Stimulated activated CD8-positive, alpha-beta memory T cell treated with anti-CD3 and anti-CD28 coated beads, Interleukin-2, amount 100 ng/mL, for 1 hour (primary cell): ENCODE measurements at places on chromosomes 4 and X.

DNA sequence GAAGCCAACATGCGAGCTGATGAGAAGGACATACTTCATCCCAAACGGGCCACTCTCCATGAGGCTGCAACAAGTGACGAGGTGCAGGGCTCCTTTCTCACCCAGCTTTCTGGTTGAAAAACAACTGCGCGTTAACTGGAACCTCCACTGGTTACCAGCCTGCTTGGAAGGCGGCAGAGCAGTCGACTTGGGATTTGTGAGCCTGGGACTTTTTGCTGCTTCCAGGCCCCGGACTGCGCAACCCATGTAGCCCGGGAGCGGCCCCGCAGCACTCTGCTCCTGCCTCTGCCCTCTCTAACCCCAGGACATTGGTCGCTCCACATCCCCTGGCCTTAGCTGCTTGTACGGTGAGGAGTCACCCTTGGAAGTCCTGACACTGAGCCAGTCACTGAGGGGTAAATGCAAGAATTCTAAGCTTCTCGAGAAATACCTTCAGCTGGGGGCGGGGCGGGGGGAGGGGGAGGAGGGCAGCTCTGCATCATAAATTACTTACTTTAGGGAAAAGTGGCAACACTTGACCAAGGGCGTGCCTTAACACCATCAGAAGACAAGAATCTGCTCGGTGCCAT, 72.7 kb downstream of the MTMR1 start:
- DNase-seq: no peak

DNA sequence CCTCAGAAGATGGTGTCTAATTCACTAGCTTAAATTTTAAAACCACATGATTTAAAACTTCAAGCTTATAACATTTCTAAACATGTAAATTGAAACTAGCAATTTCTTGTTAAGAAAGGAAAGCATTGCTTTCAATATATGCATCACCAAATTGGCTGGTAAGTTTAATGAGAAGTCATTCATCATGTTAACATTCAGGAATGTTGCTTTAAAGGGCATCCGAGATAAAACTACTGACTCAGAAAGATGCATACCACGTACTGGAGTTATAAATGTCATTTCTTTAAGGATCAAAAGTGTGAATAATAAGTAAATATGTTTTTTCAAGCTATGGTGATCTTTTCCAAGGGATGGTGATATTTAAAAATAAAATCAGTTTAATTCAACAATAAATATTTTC, 83.3 kb upstream of the VCX2 start:
- DNase-seq: no peak

GRCh38 chr4:2462218-2462991, 6.5 kb upstream of the RNF4 start:
- peak; percentile 25 for DNase-seq

GRCh38 chr4:133096972-133097371, 52.1 kb upstream of the PCDH10 start:
- DNase-seq: no peak

- DNase-seq: no peak
These were observed 3.5 kb downstream of the SPINK2 start for GRCh38 chr4:56817840-56818491.

DNA sequence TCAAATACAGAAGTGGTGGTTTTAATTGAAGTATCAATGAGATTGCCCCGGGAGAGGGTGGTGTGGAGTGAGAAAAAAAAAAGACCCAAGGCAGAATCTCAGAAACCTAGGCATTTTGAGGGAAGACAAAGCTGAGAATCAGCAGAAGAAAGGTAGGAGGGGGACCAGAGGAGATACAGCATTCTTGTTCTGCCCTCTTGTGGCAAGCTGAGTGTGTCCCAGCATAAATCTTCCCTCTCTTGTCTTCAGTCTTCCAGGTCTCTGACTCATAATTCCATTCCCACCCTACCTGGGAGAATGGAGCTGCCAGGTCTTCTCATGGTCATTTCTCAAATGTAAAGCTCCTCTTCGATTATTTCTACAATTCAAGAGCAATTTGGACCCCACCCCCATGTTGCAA, 32.7 kb upstream of the MAGED1 start:
- no peak for DNase-seq

DNA sequence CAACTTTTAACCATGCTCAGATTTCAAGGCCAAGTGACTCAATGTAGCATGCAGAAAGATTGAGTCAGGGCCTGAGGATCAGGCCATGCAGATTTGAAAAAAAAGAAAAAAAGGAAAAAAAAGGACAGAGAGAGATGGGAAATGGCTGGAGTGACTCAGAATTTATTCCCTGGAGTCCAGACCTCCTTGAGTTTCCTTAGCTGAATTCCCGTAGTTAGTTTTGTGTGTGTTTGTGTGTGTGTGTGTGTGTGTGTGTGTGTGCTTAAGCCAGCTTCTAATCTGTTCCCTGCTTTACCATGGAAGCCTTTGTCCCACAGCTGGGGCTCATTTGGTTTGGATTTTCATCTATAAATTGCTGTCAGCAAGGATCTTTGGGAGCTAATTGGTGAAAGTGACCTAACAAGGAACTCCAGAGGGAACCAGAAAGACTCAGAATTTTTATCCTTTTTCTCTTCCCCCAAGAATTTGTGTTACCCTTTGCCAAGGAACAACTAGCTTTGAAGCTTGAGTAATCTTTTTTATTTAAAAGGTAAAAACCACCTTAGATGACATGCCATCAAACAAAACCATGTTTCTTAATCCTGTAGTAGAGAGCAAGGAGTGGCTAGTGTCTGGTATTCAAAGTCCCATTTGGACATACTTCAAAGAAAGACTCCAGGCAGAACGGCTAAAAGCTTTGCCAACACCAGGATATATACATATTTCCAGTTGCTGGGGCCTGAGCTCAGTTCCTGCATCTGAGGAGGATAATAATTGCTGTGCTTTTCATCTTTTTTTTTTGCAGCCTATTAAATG, 109.0 kb upstream of the DDIT4L start:
- no peak for DNase-seq

DNA sequence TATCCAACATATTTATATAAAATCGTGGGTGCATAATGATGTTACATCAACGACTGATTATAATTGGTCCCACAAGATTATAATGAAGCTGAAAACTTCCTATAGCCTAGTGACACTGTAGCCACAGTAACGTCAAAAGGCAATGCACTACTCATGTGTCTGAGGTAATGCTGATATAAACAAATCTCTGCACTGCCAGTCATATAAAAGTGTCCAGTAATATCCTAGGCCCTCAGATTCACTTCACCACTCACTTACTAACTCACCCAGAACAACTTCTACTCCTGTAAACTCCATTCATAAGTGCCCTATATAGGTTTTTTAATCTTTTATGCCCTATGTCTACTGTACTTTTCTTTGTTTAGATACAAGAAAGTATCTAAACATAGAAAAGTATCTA, 18.8 kb downstream of the FRYL start:
- no peak for DNase-seq

- DNase-seq: no peak
These were observed 66.4 kb upstream of the OR13H1 start for GRCh38 chrX:131477498-131477897.

DNA sequence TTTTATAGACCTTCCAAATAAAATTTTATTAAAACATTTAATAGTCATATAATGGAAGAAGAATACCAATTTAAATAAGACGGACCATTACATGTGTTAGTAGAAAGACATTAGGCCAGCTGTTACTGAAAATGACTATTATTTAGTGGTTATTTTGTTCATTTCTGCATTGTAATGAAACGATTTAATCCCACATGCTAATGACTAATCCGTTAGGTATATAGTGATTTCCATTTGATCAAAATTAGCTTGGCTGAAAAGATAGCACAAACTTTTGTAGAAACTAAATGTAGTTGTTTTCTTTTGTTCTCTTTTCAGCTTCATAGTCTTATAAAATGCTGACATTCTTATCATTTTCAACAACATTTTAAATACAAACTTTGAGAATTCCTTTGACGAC, 556.1 kb upstream of the TENM3 start:
- no peak for DNase-seq

DNA sequence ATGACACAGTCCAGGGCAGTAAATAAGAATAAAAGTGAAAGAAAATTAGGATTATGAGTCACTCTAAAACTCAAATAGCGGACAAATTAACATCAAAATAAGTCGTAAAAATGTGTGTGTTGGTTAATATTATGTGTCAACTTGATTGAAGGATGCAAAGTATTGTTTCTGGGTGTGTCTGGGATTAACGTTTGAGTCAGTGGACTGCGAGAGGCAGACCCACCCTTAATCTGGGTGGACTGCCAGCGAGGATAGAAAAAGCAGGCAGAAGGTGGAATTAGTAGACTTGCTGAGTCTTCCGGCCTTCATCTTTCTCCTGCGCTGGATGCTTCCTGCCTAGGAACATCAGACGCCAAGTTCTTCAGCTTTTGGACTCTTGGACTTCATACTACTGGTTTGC, 324.3 kb upstream of the PCDH10 start:
- DNase-seq: no peak

- no peak for DNase-seq
These were observed 34.0 kb downstream of the EMCN start for GRCh38 chr4:100483796-100484195.

DNA sequence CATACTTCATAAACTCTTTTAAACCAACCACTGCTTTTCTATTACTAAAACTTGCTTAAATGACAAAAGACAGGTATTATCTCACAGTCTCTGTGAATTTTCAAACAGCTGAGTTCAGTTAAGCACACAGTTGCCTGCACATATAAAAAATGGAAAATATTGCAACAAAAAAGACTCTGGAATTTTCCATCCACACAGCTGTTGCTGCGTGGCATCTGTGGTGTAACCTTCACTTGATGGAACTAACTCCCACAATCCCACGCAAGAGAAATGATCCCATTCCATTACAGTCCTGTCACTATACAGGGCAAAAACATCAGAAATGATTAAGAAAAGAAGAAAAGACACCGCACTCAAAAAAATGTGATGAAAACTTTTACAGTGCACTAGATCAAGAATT, 149.8 kb upstream of the TBL1X start:
- no peak for DNase-seq

GRCh38 chr4:101153653-101154052, 193.7 kb downstream of the PPP3CA start:
- DNase-seq: no peak

DNA sequence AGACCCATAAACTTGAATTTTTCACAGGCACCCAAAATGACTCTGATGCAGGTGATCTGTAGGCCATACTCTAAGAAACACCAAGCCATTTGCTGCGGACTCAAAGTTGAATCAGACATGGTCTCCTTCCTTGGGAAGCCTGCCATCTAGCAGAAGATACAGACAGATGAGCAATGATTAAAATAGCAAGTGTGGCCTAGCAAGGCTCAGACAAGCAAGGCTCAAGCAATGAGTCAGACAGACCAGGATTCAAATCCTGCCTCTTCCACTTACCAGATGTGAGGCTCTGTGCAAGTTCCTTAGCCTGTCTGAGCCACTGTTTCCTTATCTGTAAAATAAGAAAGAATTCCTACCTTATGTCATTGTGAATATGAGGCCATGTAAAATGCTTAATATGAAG, 2.3 kb downstream of the CCDC149 start:
- no peak for DNase-seq

DNA sequence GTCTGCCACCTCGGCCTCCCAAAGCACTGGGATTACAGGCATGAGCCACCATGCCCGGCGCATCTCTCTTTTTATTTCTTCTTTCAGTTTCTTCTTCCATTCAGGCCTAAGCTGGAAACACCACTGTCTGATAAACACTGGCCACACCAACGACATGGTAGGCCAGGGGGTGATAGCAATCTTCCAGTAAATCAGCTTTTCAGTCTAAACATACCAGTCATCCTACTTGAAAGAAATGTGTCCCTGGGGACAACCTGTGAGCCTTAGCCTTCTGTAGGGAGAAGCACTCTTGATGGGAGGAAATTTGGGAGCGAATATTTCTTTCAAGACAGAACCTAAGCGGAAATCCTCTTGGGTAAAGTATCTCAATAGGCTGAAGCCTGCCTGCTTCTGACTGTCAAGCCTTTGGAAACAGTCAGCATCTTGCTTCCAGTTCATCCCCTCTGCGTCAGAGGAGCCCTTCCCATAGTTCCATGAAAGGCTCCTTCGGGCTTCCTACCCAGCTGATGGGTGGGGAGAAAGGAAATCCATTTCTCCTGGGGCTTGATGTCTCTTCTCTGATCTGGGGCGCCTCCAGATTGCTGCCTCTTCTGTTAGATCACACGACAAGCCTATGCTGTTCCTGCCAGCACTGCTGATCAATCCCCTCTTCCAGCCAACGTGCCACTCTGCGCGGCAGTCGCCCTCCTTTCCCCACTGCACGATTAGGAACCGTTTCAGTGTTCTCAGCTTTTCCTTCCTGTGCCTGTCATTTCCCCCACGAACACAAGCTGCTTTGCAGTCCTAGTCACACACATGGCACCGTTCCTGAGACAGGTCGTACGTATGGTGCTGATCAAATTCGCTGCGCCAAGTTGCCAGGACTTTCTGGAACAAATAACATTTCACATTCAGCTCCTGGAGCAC, 49.5 kb upstream of the CBR4 start:
- DNase-seq: no peak

DNA sequence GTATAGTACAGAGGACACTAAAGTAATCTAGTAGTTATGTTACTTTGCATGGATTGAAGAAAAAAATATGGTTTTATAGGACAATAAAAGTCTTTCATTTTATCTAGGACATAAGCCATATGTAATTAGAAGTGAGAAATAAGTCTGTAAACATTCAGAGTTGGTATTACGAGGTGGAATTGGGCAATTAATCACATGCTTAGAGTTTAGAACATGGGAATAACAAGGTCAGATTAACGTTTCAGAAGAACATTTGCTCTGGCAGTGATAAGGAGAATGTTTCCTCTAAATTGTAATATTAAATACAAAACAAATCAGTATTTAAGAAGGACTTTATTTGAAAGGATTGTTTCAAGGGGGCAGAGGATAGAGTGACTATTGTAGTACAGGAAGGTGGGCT, 15.6 kb upstream of the SULT1E1 start:
- no peak for DNase-seq

GRCh38 chr4:85807247-85807950, 332.4 kb downstream of the ARHGAP24 start:
- DNase-seq: no peak

- no peak for DNase-seq
These were observed 1026.0 kb downstream of the ADGRL3 start for GRCh38 chr4:62226082-62226481.

DNA sequence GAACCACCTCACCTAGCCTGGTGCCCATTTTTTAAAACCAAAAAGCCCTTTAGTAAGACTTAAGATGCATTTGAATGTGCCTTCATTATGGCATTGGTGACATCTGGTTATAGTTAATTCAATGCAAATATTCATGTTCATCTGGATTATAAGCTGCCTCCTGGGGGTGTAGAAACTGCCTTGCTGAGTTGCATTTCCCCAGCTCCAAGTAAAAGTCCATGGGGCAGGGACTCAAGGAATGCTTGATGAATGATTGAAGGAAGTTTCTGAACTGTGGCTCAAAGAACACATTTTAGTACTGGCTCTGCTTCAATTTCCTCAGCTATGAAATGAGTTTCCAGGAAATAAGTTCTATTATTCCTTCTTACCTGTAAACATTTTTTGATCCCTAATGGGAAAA, 18.5 kb upstream of the RBM47 start:
- DNase-seq: no peak

GRCh38 chrX:24145303-24146186, 4.0 kb upstream of the ZFX start:
- no peak for DNase-seq

- no peak for DNase-seq
These were observed 21.3 kb downstream of the GPKOW start for GRCh38 chrX:49102190-49102589.

GRCh38 chr4:83708500-83709175, 172.7 kb downstream of the GPAT3 start:
- no peak for DNase-seq

- no peak for DNase-seq
These were observed 31.3 kb downstream of the IL13RA2 start for GRCh38 chrX:114985967-114986592.
